T-helper 17 cell (primary cell): ENCODE measurements at places on chromosomes 5 and 9.

GRCh38 chr9:125651576-125652232 is 55.3 kb downstream of the MAPKAP1 start:
- no peak overlapping the region for H3K4me3 ChIP-seq
- no peak overlapping the region for H3K27ac ChIP-seq
- H3K4me1 ChIP-seq = peaks cover 40% of the 10 kb centered on the region
- H3K36me3 ChIP-seq = peaks cover 11% of the 10 kb centered on the region

DNA sequence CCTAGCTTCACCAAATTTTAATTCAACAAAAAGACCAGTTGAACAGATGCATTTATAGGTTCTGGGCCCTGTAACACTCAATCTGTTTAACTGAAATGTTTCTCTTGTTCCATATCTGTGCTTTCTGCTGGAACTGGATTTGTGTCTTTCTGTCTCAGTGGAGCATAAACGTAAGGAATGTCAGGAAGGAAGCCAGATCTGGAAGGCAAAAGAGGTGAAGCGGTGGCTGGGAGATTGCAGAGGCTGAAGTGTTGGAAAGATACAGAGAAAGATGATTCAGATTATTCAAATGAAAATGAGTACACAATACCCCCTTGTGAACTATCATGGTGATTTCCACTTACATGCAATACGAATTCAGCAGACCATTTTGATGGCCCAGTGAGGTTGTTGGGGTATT is 406.8 kb downstream of the BRINP1 start:
- no peak overlapping the region for H3K4me3 ChIP-seq
- H3K27me3 ChIP-seq = no peaks in the 10 kb centered on the region
- H3K4me1 ChIP-seq = no peaks in the 10 kb centered on the region
- no peak for DNase-seq
- no peaks in the 10 kb centered on the region for H3K36me3 ChIP-seq

- H3K27me3 ChIP-seq = no peaks in the 10 kb centered on the region
- DNase-seq = no peak
- H3K4me1 ChIP-seq = no peaks in the 10 kb centered on the region
- H3K36me3 ChIP-seq = no peaks in the 10 kb centered on the region
Observed at GRCh38 chr5:15966066-15966640, 213.4 kb downstream of the MARCHF11 start.

- no peak for DNase-seq
- peaks cover 21% of the 10 kb centered on the region for H3K4me1 ChIP-seq
- peaks cover 6% of the 10 kb centered on the region for H3K36me3 ChIP-seq
- H3K4me3 ChIP-seq = no peak overlapping the region
- no peaks in the 10 kb centered on the region for H3K27me3 ChIP-seq
- H3K27ac ChIP-seq = no peak overlapping the region
Observed at GRCh38 chr5:88256872-88257271, 11.8 kb downstream of the TMEM161B start.

DNA sequence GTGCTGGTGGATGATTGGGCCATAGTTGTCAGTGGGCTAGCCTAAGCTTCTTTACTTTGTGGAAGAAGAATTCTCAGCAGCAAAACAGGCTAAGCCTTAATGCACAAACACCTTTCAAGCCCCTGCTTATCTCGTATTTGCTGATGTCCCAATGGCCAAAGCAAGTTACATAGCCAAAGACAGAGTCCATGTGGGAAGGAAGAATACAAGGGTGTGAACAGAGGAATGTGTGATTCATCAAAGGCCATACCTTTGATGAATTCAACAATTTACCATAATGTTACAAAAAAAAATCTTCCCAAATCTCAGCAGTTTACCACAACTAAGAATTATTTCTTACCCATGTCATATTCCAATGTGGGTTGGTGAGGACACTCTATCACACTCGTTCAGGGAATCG is 1.2 kb upstream of the YTHDC2 start:
- H3K27me3 ChIP-seq = peaks cover 29% of the 10 kb centered on the region
- no peak overlapping the region for H3K4me3 ChIP-seq
- H3K4me1 ChIP-seq = peaks cover 25% of the 10 kb centered on the region
- DNase-seq = no peak
- peaks cover 3% of the 10 kb centered on the region for H3K36me3 ChIP-seq
- H3K27ac ChIP-seq = no peak overlapping the region

DNA sequence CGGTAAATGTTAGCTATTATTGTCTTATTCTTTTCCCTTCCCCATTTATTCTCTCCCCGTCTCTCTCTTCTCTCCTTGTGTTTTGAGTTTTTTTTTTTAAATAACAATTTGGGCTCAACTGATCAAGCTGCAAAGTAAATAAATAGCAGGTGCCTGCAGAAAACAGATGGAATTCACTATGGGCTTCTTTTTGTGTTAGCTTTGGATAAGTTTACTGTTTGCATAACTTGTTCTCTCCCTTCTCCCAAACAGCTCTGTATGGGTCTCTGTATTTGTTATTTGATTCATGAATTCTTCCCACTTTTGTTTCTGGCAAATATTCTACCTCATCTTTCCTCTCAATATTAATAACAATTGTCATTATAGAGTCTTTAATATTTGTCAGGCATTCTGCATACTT is 111.8 kb upstream of the ASTN2 start:
- no peak overlapping the region for H3K4me3 ChIP-seq
- no peaks in the 10 kb centered on the region for H3K4me1 ChIP-seq
- no peak overlapping the region for H3K27ac ChIP-seq
- DNase-seq = no peak
- no peaks in the 10 kb centered on the region for H3K36me3 ChIP-seq
- no peaks in the 10 kb centered on the region for H3K27me3 ChIP-seq

- no peaks in the 10 kb centered on the region for H3K36me3 ChIP-seq
- no peak for DNase-seq
- H3K27ac ChIP-seq = no peak overlapping the region
- no peaks in the 10 kb centered on the region for H3K27me3 ChIP-seq
- no peak overlapping the region for H3K4me3 ChIP-seq
- H3K4me1 ChIP-seq = peaks cover 14% of the 10 kb centered on the region
Observed at GRCh38 chr9:137465000-137465719, 6.0 kb upstream of the NSMF start.

GRCh38 chr5:109697339-109697738 is 7.6 kb downstream of the MAN2A1 start:
- H3K27ac ChIP-seq = peak overlapping the region; percentile 95
- H3K4me1 ChIP-seq = peaks cover 67% of the 10 kb centered on the region
- no peaks in the 10 kb centered on the region for H3K36me3 ChIP-seq
- H3K27me3 ChIP-seq = no peaks in the 10 kb centered on the region
- no peak overlapping the region for H3K4me3 ChIP-seq
- DNase-seq = no peak

GRCh38 chr5:52150501-52150900 is 637.2 kb upstream of the ITGA1 start:
- H3K36me3 ChIP-seq = no peaks in the 10 kb centered on the region
- no peak overlapping the region for H3K4me3 ChIP-seq
- H3K4me1 ChIP-seq = no peaks in the 10 kb centered on the region
- no peaks in the 10 kb centered on the region for H3K27me3 ChIP-seq
- DNase-seq = no peak

GRCh38 chr5:35698047-35698808 is 80.6 kb downstream of the SPEF2 start:
- peaks cover 8% of the 10 kb centered on the region for H3K36me3 ChIP-seq
- no peak overlapping the region for H3K27ac ChIP-seq
- DNase-seq = no peak

DNA sequence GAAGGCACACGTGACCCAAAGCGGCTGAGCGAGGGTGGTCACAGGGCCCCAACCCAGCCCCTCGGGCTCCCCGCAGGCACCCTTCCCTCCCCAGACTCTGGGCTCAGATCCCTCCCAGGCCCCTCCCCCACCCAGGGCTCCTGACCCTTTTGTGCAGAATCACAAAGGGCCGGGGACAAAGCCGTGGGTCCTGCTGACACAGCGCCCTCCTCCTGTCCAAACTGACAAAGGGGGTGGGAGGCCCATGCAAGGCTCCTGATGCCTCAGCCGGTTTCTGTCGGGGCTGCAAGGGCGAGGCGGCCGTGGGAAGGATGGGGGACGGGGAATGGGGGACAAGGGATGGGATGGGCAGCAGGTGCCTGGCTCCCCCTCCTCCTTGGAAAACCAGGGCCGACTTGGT is 43.5 kb upstream of the UBAC1 start:
- peaks cover 4% of the 10 kb centered on the region for H3K4me1 ChIP-seq
- H3K36me3 ChIP-seq = no peaks in the 10 kb centered on the region
- DNase-seq = no peak

- peaks cover 12% of the 10 kb centered on the region for H3K27me3 ChIP-seq
- H3K36me3 ChIP-seq = no peaks in the 10 kb centered on the region
- H3K4me1 ChIP-seq = no peaks in the 10 kb centered on the region
- H3K4me3 ChIP-seq = no peak overlapping the region
Observed at GRCh38 chr9:85042981-85043647, 373.6 kb downstream of the NTRK2 start.

- H3K4me1 ChIP-seq = peaks cover 33% of the 10 kb centered on the region
- H3K36me3 ChIP-seq = no peaks in the 10 kb centered on the region
- H3K27me3 ChIP-seq = no peaks in the 10 kb centered on the region
- peak overlapping the region; percentile 86 for H3K4me3 ChIP-seq
Observed at GRCh38 chr9:126411948-126412284, 85.3 kb downstream of the MVB12B start.

- no peak overlapping the region for H3K4me3 ChIP-seq
- DNase-seq = no peak
- no peaks in the 10 kb centered on the region for H3K4me1 ChIP-seq
Observed at GRCh38 chr5:9245071-9245470, 300.8 kb downstream of the SEMA5A start.

GRCh38 chr9:125341566-125341965 is 79.9 kb downstream of the GAPVD1 start:
- no peaks in the 10 kb centered on the region for H3K4me1 ChIP-seq
- DNase-seq = no peak
- H3K27ac ChIP-seq = no peak overlapping the region
- no peaks in the 10 kb centered on the region for H3K27me3 ChIP-seq

DNA sequence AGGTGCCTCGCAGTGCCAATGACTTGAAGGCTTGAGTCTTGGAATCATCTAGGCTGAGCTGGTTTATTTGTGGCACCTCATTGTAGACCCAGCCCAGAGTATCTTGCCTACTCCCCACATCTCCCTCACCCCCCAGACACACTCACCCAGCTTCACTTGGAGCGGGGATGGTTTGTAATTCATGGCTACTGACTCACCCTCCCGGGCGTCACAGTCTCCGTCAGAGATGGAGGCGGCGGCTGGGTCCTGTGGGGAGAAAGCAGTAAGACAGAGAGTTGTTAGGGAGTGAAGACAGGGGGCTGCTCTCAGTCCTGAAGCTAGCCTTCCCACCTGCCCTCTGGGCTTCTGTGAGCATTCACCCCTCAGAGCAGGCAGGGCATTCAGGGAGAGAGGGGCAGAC is 29.0 kb upstream of the MYORG start:
- no peaks in the 10 kb centered on the region for H3K27me3 ChIP-seq
- H3K4me1 ChIP-seq = peaks cover 5% of the 10 kb centered on the region
- no peak overlapping the region for H3K27ac ChIP-seq
- H3K4me3 ChIP-seq = no peak overlapping the region
- DNase-seq = no peak

- H3K27me3 ChIP-seq = no peaks in the 10 kb centered on the region
- H3K36me3 ChIP-seq = no peaks in the 10 kb centered on the region
- peaks cover 39% of the 10 kb centered on the region for H3K4me1 ChIP-seq
- peak overlapping the region; percentile 92 for H3K4me3 ChIP-seq
Observed at GRCh38 chr5:177389241-177390169, 5.3 kb downstream of the SLC34A1 start.

DNA sequence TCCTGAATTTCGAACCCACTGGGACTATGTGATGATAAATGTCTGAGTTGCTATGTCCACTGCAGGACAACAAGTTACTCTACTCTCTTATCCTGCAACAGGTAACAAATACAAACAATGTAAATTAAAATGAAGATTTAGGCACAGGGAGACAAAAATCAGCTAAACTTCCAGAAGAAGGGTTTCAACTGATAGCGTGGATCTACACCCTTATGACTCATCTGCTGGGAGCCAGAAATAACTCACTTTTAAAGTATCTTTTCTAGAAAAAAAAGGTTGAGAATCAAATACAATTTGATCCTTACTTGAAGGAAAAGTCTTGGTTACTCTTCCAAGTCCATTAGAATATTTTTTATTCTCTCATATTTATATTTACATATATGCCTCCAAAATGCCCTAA is 21.4 kb downstream of the PJA2 start:
- H3K27me3 ChIP-seq = no peaks in the 10 kb centered on the region
- peak overlapping the region; percentile 19 for H3K27ac ChIP-seq
- H3K4me3 ChIP-seq = no peak overlapping the region
- DNase-seq = no peak
- peaks cover 47% of the 10 kb centered on the region for H3K4me1 ChIP-seq

DNA sequence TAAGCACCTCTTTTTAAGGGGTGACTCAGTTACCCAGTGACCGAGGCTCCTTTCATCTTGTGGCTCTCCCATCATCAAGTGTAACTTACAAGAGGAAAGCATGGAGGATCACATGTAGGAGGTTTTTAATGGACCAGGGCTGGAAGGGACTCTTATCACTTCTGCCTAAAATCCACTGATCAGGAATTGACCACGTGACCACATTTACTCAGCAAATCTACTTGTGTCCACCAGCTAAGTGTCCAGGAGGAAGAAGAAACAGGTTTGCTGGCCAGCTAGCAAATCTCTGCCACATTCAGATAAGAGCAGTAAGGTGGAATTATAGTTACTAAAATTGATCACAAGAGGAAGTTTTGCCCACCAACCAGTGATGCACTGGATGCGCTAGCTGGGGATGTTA is 486.0 kb downstream of the ENC1 start:
- H3K36me3 ChIP-seq = no peaks in the 10 kb centered on the region
- H3K4me3 ChIP-seq = no peak overlapping the region
- no peaks in the 10 kb centered on the region for H3K4me1 ChIP-seq
- H3K27ac ChIP-seq = no peak overlapping the region

- H3K4me1 ChIP-seq = no peaks in the 10 kb centered on the region
- no peaks in the 10 kb centered on the region for H3K36me3 ChIP-seq
- no peak overlapping the region for H3K27ac ChIP-seq
- no peak for DNase-seq
Observed at GRCh38 chr9:26462751-26463150, 429.9 kb downstream of the CAAP1 start.

GRCh38 chr5:93800988-93801811 is 59.8 kb upstream of the POU5F2 start:
- H3K27ac ChIP-seq = no peak overlapping the region
- H3K4me3 ChIP-seq = no peak overlapping the region
- no peak for DNase-seq

DNA sequence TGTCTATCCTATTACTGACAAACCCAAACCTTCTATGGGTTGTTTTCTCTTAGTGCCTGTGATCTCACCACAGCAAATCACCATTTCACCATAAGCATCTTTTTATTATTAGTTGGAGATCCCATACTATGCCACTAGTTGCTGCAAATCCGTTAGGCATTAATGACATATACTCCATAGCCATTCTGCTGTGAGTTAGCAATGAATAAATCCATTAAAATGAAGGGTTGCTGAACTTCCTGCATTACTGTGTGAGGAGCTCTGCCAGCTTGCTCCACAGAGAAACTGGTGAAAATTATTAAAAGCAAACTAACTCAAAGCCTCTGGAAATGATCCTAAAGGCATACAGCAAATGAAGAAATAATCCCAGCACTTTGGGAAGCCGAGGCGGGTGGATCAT is 102.0 kb downstream of the CFAP95 start:
- H3K27me3 ChIP-seq = peaks cover 45% of the 10 kb centered on the region
- H3K4me3 ChIP-seq = no peak overlapping the region
- H3K4me1 ChIP-seq = no peaks in the 10 kb centered on the region
- no peaks in the 10 kb centered on the region for H3K36me3 ChIP-seq

- peaks cover 33% of the 10 kb centered on the region for H3K27me3 ChIP-seq
- no peak overlapping the region for H3K4me3 ChIP-seq
- no peaks in the 10 kb centered on the region for H3K36me3 ChIP-seq
- H3K27ac ChIP-seq = no peak overlapping the region
Observed at GRCh38 chr5:5497152-5497788, 74.8 kb downstream of the ICE1 start.

- H3K27ac ChIP-seq = no peak overlapping the region
- no peaks in the 10 kb centered on the region for H3K27me3 ChIP-seq
- no peaks in the 10 kb centered on the region for H3K36me3 ChIP-seq
- H3K4me1 ChIP-seq = no peaks in the 10 kb centered on the region
- H3K4me3 ChIP-seq = no peak overlapping the region
Observed at GRCh38 chr5:19795218-19795617, 192.8 kb downstream of the CDH18 start.
